ENCODE measurements at places on chromosomes 16 and 17. TPM values are rescaled to one million over a fixed set of nuclear protein-coding genes. Genes with fewer than 3 reads are reported as not detected.

GH1 gene
- total RNA-seq: not detected

ELMO3 gene
- total RNA-seq: 58.1 TPM

ZSCAN10 gene
- not detected for total RNA-seq

TBC1D3L gene
- total RNA-seq: 14.1 TPM

DNAI2 gene
- total RNA-seq: not detected

KRTAP9-2 gene
- not detected for total RNA-seq

MEIOC gene
- not detected for total RNA-seq

ALDH3A1 gene
- 8.4 TPM for total RNA-seq

KRTAP2-4 gene
- not detected for total RNA-seq

OTOP3 gene
- 2.4 TPM for total RNA-seq

KRTAP17-1 gene
- not detected for total RNA-seq

GRCh38 chr16:4021070-4021779, 95.0 kb downstream of the ADCY9 start:
- peak; percentile 91 for DNase-seq

DNA sequence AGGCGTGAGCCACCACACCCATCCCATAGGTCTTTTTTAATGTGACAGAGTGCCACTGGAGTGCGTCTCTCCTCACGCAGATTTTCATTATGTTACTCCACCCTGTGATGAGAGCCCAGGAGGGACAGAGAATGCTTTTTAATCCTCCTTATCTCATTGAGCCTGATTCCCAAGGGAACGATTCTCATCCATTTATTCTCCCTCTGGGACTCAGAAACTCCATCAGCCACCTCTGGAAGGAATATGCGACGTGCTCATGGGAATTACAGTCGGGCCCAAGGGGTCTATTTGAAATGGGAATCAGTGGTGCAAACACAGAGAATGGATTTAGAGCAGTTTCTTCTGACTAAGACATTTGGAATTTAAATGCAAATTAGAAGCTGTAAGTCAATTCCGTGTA, 155.9 kb upstream of the HSBP1 start:
- DNase-seq: no peak

DNA sequence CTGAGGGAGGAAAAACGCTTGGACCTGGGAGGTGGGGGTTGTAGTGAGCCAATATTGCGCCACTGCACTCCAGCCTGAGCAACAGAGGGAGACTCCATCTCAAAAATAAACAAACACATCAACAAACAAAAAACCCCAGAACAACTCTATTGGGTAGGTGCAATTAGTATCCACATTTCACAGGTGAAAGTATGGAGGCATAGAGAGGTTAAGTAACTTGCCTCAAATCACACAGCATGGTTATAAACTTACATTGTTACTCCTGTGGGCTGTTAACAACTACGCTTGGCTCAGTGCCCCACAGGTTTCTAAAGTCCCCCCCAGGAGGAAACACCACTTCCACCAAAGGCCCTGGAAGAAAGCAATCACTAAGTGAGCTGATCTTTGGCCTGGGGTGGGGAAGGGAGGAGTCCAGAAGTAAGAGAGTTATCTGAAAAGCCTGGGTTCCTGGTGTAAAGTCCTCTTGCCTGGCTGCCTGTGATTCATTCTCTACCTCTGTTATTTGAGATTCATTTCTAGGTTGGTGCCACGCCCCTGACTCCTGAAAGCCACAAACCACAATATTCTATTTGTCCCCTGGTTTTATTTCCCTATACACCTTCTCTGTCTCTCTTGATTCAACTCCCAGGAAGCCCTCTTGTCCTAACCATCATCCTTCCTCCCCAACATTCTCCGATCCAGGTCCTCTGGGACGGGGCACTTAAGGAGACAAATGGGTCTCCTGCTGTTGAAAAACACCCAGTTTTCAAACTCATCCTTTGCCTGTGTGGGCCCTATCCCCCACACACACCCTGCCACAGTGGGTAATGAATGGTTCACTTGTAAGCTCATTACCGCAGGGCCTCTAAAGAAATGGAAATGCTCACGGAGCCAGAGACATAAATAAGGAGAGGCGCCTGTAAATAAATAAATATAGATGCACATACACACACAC, 195.4 kb downstream of the XYLT1 start:
- DNase-seq: peak; percentile 92

GRCh38 chr17:9309216-9309615, 266.4 kb downstream of the STX8 start:
- no peak for DNase-seq

GRCh38 chr17:49443862-49444261, 29.2 kb upstream of the PHB1 start:
- DNase-seq: no peak

- DNase-seq: no peak
Observed at GRCh38 chr17:66690166-66690565, 144.8 kb upstream of the CACNG5 start.

- DNase-seq: no peak
Observed at GRCh38 chr16:12320298-12320706, 343.8 kb downstream of the SNX29 start.

- DNase-seq: no peak
Observed at GRCh38 chr17:64097196-64097936, 32.6 kb downstream of the ERN1 start.

DNA sequence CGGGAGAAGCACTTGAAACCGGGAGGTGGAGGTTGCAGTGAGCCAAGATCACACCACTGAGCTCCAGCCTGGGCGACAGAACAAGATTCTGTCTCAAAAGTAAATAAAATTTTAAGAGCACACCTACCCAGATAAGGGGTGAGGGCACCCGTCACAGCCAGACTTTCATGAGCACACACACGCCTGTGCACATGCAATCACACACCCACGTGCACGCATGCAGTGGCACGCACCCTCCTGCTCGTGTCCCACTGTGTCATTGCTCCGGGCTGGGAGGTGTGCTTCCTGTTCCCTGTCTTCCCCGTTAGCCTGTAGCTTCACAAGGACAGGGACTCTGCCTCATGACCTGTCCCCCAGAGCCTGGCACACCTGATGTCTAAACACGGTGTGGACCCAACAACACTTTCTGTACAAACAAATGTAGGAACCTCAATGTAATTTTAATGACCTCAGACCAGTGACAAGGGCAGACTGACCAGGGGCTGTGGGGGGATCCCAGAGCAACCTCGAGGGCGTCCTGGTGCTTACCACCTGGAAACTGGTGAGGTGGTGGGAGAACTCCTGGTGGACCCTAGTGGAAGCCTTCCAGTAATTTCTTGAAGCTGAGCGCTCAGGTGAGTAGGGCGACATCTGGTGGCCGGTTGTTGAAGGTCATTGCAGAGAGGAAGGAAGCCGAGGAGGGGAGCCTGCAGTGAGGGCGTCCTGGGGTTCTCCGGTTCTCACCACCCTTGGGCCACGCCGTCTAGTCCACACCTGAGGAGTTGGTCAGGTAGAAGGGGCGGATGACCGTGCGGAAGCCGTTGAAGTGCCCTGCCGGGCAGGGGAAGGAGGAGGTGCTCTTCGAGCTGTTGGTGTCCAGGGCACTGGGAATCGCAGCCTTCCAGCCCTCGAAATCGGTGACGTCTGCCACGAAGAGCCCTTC, 8.6 kb downstream of the LGALS3BP start:
- DNase-seq: peak; percentile 92

- DNase-seq: no peak
Observed at GRCh38 chr17:39235555-39236449, 10.1 kb upstream of the STAC2 start.

- no peak for DNase-seq
Observed at GRCh38 chr17:80766290-80766855, 221.7 kb downstream of the RPTOR start.

DNA sequence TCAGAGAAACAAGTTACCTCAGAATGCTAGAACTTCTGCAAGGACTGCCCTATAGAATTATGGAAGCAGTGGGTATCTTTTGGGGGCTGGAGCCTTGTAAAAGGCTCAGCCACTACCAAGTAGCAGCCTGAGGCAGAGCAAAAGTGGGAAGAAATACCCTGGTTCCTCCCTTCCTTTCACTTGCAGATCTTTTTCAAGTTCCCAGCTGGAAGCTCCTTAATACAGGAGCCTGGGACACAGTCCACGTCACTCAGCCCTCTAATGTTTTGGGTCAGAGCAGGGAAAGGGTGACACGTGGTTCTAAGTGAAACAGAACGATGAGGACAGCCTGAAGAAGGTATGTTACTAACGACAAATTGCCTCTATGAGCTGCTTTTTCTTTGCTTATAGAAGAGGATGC, 93.1 kb downstream of the CNTNAP4 start:
- no peak for DNase-seq

DNA sequence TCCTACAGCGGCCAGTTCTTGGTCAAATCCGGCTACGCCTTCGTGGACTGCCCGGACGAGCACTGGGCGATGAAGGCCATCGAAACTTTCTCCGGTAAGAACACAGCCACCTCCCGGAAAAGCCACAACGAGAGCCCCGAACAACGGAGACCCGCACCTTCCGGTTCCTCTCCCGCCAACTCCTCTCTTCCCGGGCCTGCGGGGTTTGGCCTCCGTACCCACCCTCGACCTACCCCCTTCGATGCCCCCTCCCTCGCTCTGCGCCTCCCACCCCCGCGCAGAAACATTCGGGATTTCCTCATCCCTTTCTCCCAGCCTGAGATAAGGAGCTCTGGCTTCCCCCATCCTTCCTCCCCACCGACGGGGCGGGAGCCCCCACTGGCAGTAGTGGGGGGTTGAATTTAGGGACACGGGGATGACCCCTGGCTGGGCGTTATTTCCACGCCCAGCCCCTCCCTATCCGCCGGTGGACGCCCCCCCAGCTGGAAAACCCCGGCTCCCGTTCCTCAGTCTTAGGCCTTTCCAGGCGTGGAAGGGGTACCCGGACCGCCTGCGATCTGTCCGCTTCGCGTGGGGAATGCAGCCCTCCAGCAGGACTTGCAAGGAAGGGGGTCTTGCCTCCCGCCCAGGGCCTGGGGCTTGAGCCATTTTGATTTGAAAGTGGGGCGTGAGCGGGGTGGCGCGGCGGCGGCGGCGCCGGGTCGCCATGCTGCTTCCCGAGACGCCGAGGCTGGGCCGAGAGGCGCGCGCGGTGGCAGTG, 822 bp downstream of the IGF2BP1 start:
- no peak for DNase-seq

DNA sequence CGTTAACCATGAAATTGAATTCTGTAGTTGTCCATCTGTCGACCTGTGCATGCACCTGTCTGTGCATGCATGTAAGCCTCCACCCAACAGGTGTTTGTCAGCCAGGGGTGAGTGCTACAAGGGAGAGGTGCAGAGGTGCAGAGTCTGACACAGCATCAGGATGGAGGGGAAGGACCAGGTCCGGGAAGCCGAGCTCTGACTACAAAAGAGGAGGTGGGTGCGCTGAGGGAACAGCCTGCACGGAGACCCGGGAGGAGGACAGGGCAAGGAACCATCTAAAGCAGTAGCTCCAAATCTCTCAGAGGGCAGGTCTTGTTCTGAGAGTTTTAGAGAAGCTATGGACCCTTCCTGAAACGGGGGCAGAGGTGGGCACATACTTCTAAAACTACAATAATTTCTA, 54.1 kb downstream of the B9D1 start:
- no peak for DNase-seq

GRCh38 chr17:15966183-15966878, 21.4 kb downstream of the ADORA2B start:
- DNase-seq: peak; percentile 81

DNA sequence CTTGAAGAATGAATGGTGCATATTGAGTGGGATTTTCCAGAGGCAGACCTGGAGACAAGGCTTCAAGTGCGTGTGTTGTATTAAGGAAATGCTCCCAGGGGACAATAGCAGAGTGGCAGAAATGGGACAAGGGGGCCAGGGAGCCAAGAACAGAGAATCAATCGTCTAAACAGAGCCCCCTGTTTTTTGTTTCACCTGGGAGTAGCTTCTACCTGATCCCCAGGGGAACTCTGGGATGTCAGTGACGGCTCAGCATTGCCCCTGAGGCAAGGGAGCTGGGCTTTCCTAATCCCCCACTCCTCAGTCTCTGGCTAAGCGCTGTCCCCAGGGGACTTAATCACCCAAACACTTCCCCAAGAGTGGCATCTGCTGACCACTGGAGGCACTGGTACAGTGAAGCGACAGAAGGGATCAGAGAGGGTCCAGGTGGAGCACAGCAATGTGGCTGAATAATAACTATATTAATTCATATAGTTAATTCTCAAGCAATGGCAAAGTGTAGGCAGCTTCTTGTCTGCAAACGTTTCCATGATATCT, 35.7 kb upstream of the C16orf78 start:
- DNase-seq: no peak

GRCh38 chr17:63365366-63366240, 80.5 kb downstream of the CYB561 start:
- no peak for DNase-seq

DNA sequence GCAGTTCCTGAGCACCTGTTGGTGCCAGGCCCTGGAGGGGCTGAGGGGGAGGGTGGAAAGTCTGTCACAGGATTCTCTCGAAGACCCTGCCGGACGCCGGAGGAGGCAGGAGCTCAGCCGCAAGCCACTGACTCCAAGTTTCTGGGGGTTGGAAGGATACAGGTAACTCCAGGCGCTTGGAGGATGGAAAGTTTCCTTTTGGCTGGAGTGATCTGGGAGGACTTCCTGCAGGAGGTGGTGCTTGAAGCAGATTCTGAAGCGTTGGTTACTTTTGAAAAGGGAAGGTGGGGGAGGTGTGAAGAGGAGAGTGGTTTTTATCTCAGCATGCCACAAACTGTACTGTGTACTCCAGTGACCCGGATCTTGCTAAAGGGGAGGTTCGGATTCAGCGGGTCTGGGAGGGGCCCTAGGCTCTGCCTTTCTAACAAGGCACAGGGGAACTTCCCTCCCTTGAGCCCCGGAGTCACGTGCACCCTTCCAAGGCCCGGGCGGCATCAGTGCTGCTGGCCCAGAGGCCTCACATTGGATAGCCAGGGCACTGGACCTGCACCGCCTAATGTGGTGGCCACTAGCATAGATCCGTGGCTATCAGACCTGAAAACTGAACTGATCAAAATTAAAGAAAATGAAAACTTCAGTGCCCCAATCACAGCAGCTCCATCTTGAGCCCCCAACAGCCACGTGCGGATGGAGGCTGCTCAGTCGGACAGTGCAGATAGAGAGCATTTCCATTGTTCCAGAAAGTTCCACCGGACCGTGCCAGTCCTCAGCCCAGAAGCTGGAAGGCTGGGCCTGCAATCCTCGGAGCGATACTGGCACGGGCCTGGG, 42.2 kb upstream of the GSE1 start:
- DNase-seq: no peak

DNA sequence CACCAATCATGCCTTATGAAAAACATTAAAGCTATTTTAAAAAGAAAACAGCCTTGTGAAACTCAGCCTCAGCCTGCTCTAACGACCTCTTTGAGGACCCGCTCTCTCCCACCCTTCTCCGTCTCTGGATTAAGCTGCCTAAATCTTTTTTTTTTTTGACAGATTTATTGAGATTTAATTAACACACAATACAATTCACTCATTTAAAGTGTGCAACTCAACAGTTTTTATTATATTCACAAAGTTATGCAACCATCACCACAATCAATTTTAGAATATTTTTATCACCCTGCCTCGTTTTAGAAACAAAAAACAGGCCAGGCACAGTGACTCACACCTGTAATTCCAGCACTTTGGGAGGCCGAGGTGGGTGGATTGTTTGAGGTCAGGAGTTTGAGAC, 8.4 kb downstream of the CDR2L start:
- no peak for DNase-seq

- no peak for DNase-seq
Observed at GRCh38 chr16:12293913-12294312, 317.4 kb downstream of the SNX29 start.

- no peak for DNase-seq
Observed at GRCh38 chr16:79456036-79456435, 144.5 kb downstream of the MAF start.
